ENCODE measurements at places on chromosomes 11 and 22. TPM values are rescaled to one million over a fixed set of nuclear protein-coding genes. Genes with fewer than 3 reads are reported as not detected.

DNA sequence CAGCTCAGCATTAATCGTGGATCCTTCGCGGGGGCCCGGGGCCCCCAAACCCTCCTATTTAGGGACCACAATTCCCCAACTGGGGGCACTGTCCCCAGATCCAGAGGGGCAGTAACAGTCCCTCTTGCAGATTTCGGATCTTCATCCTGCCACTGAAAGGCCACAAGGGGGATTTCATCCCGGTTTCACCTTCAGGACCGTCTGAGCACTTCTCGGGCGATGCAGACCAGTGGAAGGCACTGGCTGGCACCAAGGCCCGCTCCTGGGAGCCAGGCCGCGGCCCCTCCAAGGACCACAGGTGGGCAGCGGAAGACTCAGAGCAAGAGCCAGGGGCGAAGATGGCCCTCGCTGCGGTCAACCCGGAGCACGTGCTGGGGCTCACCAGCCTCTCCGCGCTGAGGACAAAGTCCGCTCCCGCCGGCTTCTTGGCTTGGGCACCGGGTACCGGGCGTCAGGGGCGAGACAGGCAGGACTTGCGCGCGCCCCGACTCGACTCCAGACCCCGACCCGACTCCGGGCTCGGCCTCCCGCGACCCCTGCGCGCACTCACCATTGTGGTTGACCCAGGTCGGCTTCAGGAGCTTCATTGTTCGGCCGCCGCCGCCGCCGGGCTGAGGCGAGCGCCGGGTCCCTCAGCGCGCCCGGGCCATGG, 517 bp downstream of the HIRA start:
- no peak for DNase-seq

GRCh38 chr11:33899400-33900037, 7.6 kb upstream of the LMO2 start:
- DNase-seq = peak; percentile 61

ANO3 gene
- 0.47 TPM for total RNA-seq

TMEM86A gene
- total RNA-seq = not detected

DNA sequence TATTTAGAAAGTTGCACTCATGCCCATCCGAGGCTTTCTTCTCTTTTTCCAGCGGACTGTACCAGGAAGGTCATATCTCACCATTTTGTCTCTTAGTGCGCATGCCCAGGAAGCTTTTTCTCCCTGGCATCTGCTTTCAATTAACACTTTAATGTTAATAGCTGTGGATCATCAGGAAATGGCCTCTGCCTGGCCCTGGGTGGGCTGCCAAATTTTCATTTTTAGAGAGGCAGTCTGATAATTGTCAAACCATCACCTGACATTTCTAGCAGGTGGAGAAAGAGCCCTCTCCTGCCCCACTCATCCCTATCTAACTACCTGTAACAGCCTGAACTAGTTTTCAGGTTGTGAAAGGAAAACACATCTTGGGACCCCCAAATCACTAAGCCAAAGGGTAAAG, 257.4 kb upstream of the LRRC4C start:
- no peak for DNase-seq
